ENCODE measurements at places on chromosomes 2 and 18.

GRCh38 chr2:198177040-198177439, 372.6 kb downstream of the PLCL1 start:
- DNase-seq = no peak

DNA sequence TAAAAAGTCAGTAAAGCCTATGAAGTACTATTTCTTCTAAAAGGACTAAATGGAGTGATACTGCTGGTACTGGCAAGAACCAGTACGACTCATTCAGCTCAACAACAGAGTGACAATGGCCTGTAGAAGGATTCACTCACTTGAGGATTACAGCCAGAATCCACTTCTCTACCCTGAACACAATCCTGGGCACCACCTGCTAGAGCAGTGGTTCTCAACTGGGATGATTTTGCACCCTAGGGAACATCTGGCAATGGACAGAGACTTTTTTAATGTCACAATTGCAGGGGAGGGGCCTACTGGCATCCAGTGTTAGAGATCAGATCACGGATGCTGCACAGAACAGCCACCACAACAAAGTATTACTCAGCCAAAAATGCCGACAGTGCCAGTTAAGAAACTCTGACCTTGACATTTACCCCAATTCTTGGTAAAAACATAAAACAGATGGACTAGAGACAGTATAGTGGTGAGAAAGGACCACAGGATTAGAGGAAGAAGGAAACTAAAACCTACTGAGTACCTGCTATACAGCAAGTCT, 5.0 kb downstream of the SPIRE1 start:
- no peak for DNase-seq

GRCh38 chr2:206086716-206087350, 859 bp upstream of the INO80D start:
- DNase-seq = no peak

DNA sequence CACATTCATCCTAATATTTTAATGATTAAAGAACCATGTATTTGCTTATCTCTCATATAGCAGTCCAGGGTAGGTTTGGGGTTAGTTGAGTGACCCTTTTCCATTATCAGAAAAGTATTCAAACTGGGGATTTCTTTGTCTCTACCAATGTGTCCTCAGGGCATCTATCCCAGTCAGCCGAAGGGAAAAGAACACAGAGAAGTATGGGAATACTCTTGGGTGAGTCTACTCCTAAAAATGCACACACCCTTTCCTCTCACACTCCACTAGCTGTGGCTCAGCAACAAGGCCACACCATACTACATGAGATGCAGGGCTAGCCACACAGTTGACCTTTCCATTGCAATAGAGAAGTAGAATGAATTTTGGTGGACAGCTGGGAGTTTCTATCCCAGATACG, 114.3 kb downstream of the NXPH2 start:
- no peak for DNase-seq

- no peak for DNase-seq
These were observed 41.3 kb downstream of the SCG2 start for GRCh38 chr2:223560749-223561435.

- no peak for DNase-seq
These were observed at the start of gene M1AP for GRCh38 chr2:74648009-74648443. Gene M1AP (minus strand): TSS chr2:74648330. CDS start chr2:74640275, 8,055 bp downstream.

DNA sequence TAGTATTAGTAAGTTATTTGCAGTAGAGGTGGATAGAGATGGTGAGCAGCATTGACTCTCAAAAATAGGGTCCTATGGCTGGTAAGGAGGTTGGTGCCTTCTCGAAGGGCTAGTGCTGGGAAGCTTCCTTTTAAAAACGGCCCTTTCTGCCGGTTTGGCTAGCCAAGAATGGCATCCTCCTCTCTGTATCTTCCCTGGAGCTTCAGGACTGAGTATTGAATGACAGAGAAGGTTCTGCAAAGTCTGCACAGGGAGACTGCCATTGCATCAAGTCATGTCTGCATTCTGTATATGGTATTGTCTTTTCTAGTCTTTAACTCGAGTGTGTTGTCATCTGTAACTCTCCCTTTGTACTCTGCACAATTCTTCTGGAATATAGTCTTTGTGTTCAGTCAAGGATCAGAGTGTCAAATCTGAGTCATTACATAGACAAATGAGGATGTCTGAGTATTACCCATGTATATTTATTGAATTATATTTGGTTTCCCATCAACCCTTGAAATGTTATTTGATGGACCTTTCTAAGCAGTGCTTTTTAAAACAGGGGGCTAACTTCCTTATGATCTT, 1.1 kb downstream of the LDLRAD4 start:
- no peak for DNase-seq

GRCh38 chr2:227703961-227704360, 13.9 kb downstream of the SLC19A3 start:
- DNase-seq = no peak

GRCh38 chr2:102114290-102114721, 28.2 kb upstream of the IL1R1 start:
- DNase-seq = no peak

All from NCI-H526 (cell line).